SHP77 (cell line): ENCODE measurements at places on chromosomes 2 and 18.

- DNase-seq: no peak
These were observed 394.5 kb downstream of the DLGAP1 start for GRCh38 chr18:4060427-4061281.

- DNase-seq: no peak
These were observed 4.4 kb upstream of the ATG16L1 start for GRCh38 chr2:233247116-233247515.

DNA sequence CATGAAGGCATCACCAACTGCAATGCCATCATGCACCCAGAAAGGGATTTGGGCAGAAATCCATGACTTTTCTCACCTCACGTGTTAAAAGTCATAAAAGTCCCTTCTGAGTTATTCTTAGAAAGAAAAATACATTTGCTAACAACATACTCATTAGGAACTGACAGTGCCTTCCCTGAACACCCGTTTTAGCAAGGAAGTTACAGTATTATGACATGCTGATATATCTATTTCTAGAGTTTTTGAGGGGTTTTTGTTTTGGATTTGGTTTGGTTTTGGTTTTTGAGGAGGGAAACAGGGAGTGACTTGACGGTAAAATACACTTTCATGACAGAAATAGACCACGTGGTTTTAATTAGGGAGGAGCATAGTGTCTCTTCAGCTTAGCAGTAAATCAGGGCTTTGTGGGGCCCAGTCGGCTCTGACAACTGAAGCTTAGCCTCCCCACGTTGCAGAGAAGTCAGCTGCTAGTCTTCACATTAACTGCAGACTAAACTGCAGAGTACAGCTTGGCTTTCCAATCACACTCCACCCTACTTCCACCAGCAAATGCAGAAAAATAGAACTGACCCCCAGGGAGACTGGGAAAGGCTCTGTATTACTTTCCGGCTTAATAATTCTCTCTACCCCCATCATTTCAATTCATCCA lies 141.4 kb downstream of the FAM124B start:
- DNase-seq: no peak

DNA sequence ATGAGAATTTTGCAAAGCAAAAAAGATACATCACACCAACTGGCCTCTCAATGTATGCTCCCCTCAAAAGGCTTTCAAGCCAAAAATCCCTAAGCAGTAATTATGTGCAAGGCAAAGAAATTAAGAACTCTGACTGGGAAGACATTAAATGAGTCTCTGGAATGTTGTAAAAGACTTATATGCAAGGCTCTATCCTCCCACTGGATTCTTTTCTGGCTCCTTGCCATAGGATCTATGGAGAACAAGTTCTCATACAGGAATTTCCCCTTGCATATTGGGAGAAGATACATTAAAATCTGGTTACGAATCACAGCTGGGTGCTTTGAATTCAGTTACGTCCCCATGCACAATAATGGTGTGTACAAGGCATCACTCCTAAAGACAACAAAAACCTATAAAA lies 73.4 kb upstream of the ATL2 start:
- DNase-seq: no peak

GRCh38 chr2:76839826-76840225 lies 682.4 kb downstream of the LRRTM4 start:
- DNase-seq: no peak

GRCh38 chr2:133667085-133667484 lies 98.8 kb upstream of the NCKAP5 start:
- DNase-seq: no peak

DNA sequence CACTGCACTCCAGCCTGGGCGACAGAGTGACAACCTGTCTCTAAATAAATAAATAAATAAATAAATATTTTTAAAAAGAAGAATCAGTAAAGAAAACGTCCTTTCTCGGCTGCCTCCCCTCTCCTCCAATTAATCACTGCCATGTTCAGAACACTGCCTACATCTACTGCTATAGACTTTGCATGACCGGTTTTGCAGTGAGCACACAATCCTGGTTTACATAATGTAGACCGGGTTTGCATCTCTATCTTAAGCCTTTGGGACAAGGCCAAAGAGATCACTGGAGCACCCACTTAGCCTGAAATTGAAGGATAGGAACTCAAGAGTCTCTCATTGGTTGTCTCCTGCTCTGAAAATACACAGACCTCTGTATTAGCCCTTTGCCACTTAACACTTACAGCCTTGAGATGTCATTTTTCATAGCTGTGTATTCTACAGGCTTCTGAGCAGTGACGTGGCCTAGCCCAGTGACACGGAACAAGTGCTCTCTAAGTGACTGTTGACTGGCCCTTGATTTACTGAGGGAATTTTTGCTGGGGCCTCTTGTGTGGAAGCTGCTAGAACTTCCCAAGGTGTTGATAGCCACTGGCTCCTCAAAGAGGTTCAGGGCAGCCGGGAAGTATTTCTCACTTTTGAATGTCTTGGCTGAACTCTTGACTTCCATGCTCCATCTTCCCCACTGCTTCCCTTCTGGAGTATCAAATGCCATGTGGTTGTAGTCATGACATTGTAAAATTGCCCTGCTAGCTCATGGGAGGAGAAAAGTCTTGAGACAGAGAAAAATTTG lies 45.3 kb upstream of the CCBE1 start:
- DNase-seq: no peak

- no peak for DNase-seq
These were observed 75.2 kb downstream of the KLHL29 start for GRCh38 chr2:23460228-23460627.

GRCh38 chr2:70919672-70920366 lies 15.9 kb upstream of the ATP6V1B1 start:
- DNase-seq: peak; percentile 52

- DNase-seq: peak; percentile 7
These were observed 1.4 kb downstream of the NEDD4L start for GRCh38 chr18:58045242-58046092.

DNA sequence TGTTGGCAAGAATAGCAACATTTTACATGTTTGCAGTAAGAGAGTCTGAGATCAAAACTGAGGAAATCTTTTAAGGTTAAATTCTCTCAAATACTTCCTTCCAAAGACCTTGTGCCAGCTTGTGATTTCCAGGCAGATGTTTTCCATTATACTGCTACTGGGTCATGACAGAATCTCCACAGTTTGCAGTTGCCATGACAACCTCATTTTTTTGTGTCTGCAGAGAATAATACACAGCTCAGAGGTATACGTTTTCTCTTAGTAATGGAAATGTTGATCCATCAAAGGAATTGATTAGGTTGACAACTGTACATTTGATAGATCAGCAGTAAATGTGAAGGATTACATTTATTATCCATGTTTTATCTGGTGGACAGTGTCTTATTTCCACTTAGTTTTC lies 29.1 kb upstream of the CSRNP3 start:
- no peak for DNase-seq

- DNase-seq: no peak
These were observed 1.9 kb upstream of the NT5DC4 start for GRCh38 chr2:112718863-112719370.

DNA sequence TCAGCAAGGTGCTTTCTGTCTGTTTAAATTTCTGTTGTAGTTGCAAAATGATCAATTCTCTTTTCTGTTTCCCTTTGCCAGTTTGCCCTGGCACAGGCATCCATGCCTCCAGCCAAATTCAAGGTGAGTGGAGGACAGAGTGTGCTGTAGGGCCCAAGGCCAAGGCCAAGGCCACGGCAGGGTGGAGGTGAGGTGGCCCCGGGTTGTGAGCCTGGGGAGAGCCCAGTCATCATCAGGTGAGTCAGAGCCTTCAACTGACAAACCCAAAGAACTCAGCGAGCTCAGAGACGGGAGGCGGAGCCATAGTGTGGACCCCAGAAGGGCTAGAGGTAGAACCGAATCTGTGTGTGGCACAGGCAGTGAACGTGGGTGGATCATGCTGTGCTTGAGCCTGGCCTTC lies 55.7 kb downstream of the BCL2L11 start:
- DNase-seq: no peak

DNA sequence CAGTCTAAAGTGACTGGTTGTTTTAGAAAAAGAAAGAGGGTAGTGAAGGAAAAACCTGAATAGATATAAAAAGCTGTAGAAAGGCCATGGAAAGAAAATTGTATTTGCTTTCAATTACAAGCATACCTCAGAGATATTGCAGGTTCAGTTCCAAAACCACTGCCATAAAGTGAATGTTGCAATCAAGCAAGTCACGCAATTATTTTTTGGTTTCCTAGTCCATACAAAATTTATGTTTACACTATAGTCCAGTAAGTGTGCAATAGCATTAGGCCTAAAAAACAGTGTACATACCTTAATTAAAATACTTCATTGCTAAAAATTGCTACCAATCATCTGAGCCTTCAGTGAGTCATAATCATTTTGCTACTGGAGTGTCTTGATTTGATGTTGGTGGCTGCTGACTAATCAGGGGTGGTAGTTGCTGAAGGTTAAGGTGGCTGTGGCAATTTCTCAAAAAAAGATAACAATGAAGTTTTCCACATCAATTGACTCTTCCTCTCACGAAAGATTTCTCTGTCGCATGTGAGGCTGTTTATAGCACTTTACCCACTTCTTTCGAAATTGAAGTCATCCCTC lies 2003.8 kb upstream of the PIK3C3 start:
- no peak for DNase-seq

GRCh38 chr18:63051928-63052327 lies 267.6 kb downstream of the BCL2 start:
- DNase-seq: no peak

- no peak for DNase-seq
These were observed at the start of gene POU3F3 for GRCh38 chr2:104853534-104854497. Gene POU3F3 (plus strand): TSS chr2:104854115. CDS start chr2:104855511, 1,396 bp downstream.

GRCh38 chr18:63105636-63106316 lies 213.8 kb downstream of the BCL2 start:
- DNase-seq: no peak

DNA sequence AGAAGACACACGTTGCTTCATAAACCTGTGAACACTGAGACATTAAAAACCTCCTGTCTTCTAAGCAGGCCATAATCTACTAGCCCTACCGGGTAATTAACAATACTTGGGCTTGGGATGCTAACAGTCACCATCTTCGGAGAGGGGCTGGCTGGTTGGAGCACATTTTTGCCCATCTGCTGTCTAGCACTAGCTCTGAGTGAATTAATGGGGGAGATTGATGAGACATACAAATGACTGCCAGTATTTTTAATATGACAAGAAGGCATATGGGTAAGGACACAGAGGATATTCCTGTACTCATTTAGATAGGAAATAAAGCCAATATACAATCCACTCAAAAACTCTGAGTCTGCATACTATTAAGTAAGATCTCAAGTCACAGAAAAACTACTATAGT lies 651.6 kb upstream of the SOX11 start:
- no peak for DNase-seq

DNA sequence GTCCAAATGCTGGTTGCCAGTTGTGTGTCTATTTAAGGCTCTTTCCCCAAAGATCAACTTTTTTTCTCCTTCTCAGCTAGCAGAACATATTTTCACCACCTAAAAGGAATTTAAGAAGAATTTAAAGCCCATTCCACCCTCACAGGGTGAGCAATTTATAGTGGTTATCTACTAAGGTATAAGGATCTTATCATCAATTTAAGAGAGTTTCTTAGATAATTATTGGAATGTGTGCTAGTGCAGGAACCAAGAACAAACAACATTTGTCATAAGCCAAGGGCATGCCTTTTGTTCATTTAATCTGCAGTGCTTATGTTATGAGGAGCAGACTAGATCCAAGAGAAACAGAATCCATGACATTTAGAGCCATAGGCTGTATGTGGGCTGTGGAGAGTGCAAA lies 37.2 kb downstream of the NLRC4 start:
- no peak for DNase-seq

GRCh38 chr2:61210332-61210981 lies 48.5 kb downstream of the C2orf74 start:
- DNase-seq: no peak

DNA sequence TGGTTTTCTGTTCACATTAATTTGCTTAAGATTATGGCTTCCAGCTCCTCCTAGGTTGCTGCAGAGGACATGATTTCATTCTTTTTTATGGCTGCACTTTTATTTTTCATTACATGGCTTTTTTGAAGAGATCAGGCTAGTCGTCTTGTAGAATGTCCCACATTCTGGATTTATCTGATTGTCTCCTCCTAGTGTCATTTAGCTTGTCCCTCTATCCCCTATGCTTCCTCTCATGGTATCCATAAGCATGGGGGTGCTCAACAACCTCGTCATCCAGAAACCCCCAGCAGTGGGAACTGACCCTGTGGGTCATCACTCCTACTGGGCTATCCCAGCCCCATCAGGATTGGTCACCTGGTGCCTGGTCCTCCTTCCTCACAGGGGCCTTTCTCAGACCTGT lies 49.6 kb downstream of the SERTAD2 start:
- DNase-seq: no peak

DNA sequence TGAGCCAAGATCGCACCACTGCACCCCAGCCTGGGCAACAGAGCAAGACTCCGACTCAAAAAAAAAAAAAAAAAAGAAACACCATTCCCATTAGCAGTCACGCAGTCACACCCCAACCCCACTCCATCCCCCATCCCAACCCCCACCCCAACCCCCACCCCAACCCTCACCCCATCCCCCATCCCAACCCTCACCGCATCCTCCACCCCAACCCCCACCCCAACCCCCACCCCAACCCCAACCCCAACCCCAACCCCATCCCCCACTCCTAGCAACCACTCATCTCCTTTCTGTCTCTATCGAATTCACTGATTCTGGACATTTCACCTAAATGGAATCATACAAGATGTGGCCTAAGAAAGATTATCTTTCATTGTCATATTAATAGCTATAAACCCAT lies 25.9 kb upstream of the ATP9B start:
- DNase-seq: no peak

GRCh38 chr2:127700527-127701192 lies 637 bp upstream of the SFT2D3 start:
- peak; percentile 89 for DNase-seq

GRCh38 chr2:17892770-17893534 lies 14.5 kb downstream of the KCNS3 start:
- DNase-seq: peak; percentile 8

GRCh38 chr2:66522611-66523376 lies 87.9 kb downstream of the MEIS1 start:
- DNase-seq: no peak

- DNase-seq: no peak
These were observed 112.5 kb upstream of the GPC1 start for GRCh38 chr2:240322991-240323390.

- no peak for DNase-seq
These were observed 196.8 kb downstream of the EXOC6B start for GRCh38 chr2:72629062-72629461.
